ENCODE measurements at places on chromosomes 6 and 20. TPM values are rescaled to one million over a fixed set of nuclear protein-coding genes. Genes with fewer than 3 reads are reported as not detected.

GRCh38 chr6:142218446-142218845 lies 71.4 kb downstream of the VTA1 start:
- peaks cover 3% of the 10 kb centered on the region for H3K36me3 ChIP-seq
- no peaks in the 10 kb centered on the region for H3K27me3 ChIP-seq
- H3K27ac ChIP-seq = no peak overlapping the region

DNA sequence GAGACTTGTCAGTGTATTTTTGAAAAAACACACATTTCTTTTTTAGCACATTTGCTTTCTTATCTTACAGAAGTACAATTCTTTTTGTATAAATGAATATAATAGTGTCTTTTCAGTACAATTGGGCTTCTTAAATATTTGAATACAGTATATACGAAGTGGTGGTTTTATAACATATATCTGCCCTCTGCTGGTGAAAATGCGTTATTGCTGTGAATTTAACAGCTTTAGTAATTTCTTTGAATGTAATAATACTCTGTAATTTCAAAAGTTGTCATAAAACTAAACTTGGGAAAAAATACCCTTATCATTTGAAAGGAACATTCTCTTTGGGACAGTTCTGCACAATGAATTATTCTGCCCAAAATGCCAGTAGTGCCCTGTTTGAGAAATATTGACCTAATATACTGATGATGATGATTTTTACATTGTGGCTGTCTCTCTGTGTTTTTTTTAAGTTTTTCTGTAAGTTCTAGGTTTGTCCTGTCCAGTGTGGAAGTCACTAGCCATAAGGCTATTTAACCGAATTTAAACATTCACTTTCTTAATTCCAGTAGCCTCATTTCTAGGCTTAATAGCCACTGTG lies 19.0 kb downstream of the SMAP1 start:
- H3K27ac ChIP-seq = no peak overlapping the region
- H3K36me3 ChIP-seq = no peaks in the 10 kb centered on the region
- DNase-seq = peak; percentile 33
- no peaks in the 10 kb centered on the region for H3K27me3 ChIP-seq
- peaks cover 3% of the 10 kb centered on the region for H3K4me1 ChIP-seq
- no peak overlapping the region for H3K4me3 ChIP-seq

GRCh38 chr20:46062621-46063020 lies 27.1 kb downstream of the NCOA5 start:
- no peak for DNase-seq
- no peak overlapping the region for H3K27ac ChIP-seq
- H3K36me3 ChIP-seq = peaks cover 45% of the 10 kb centered on the region
- H3K4me1 ChIP-seq = peaks cover 24% of the 10 kb centered on the region

The RAE1 gene
- 34.5 TPM for total RNA-seq

The GSTA2 gene
- total RNA-seq = not detected

- H3K4me3 ChIP-seq = no peak overlapping the region
- H3K36me3 ChIP-seq = no peaks in the 10 kb centered on the region
- H3K27me3 ChIP-seq = no peaks in the 10 kb centered on the region
- DNase-seq = no peak
- H3K27ac ChIP-seq = no peak overlapping the region
- H3K4me1 ChIP-seq = no peaks in the 10 kb centered on the region
Observed at GRCh38 chr6:20584100-20584731, 50.0 kb downstream of the CDKAL1 start.

The KHDRBS2 gene
- total RNA-seq = 0.37 TPM

GRCh38 chr6:6915219-6915618 lies 192.5 kb upstream of the RREB1 start:
- no peaks in the 10 kb centered on the region for H3K36me3 ChIP-seq
- peaks cover 10% of the 10 kb centered on the region for H3K4me1 ChIP-seq
- H3K4me3 ChIP-seq = peak overlapping the region; percentile 41
- DNase-seq = no peak
